Activated naive CD8-positive, alpha-beta T cell treated with anti-CD3 and anti-CD28 coated beads for 36 hours (primary cell): ENCODE measurements at places on chromosomes 12 and 14.

- H3K4me1 ChIP-seq, result peaks cover 5% of the 10 kb centered on the region
- H3K27me3 ChIP-seq, result no peaks in the 10 kb centered on the region
- H3K27ac ChIP-seq, result no peak overlapping the region
- DNase-seq, result no peak
- H3K4me3 ChIP-seq, result no peak overlapping the region
Observed at GRCh38 chr12:106442575-106442974, 85.0 kb downstream of the POLR3B start.

DNA sequence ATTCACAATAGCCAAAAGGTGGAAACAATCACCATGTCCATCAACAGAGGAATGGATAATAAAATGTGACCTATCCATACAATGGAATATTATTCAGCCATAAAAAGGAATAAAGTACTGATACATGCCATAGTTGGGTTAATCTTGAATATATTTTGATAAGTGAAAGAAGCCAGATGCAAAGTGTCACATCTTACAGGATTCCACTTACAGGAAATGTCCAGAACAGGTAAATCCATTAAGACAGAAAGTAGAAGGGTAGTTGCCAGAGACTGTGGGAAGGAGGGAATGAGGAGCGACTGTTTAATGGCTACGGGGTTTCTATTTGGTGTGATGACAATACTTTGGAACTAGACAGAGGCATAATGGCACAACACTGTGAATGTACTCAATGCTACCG lies 171.6 kb downstream of the KSR2 start:
- no peak overlapping the region for H3K27ac ChIP-seq
- no peak for DNase-seq
- no peaks in the 10 kb centered on the region for H3K4me1 ChIP-seq
- H3K36me3 ChIP-seq, result no peaks in the 10 kb centered on the region
- no peak overlapping the region for H3K4me3 ChIP-seq
- H3K27me3 ChIP-seq, result peaks cover 9% of the 10 kb centered on the region

DNA sequence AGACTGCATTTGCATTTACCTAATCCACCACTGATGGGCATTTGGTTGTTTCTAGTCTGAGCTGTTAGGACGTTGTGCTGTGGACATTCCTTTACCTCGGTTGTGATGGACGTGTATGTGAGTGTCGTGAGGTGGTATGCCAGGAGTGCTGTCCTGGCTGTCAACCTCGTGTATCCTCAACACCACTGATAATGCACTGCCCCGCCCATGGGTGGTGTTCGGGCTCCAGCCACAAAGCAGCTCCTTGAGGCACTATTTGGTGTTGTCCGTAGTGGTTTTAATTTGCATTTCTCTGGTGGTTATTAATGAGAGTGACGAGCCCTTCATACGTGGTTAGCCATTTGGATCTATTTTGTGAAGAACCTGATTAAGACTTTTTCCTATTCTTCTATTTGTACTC lies 87.6 kb downstream of the PPP2R5C start:
- no peaks in the 10 kb centered on the region for H3K27me3 ChIP-seq
- H3K4me1 ChIP-seq, result peaks cover 77% of the 10 kb centered on the region
- DNase-seq, result no peak
- H3K36me3 ChIP-seq, result peaks cover 9% of the 10 kb centered on the region
- no peak overlapping the region for H3K27ac ChIP-seq

DNA sequence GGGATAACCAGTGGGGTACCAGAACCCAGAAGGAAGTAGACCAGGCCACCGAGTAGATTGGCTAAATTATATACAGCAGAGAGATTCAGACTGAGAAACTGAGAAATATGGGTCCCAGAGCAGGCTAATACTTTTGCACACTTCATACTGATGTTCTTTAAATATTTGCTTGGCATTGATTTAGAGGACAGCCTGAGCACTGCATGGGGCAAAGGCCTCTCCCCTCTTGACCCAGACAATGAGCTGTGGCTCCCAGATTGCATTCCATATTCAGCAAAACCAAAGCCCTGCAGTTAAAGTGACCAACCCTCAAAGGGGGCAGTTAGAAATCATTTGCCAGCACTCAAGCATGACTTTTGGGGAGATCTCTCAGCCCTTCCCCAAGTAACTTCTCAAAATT lies 279.2 kb downstream of the SUDS3 start:
- H3K36me3 ChIP-seq, result no peaks in the 10 kb centered on the region
- H3K27me3 ChIP-seq, result no peaks in the 10 kb centered on the region
- no peaks in the 10 kb centered on the region for H3K4me1 ChIP-seq
- H3K4me3 ChIP-seq, result no peak overlapping the region
- DNase-seq, result no peak

DNA sequence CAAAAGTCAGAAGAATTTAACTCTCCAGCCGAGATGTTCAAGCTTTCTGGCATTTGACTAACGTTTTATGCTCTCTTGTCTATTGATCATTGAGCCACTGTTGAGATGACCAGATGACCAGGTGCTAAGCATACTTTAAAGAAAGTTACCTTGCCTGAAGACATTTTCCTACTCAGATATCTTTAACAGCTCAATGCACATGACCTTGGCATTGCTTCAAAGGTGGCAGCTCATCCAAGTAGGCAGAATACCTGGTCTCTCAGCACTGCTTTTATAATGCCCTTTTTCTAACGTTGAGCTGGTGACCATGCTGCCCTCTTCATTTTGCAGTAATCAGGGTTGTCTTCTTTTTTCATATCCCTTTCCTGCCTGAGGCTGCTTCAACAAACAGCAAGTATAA lies 358.1 kb downstream of the RAD51B start:
- no peak for DNase-seq
- H3K36me3 ChIP-seq, result peaks cover 3% of the 10 kb centered on the region
- H3K27me3 ChIP-seq, result no peaks in the 10 kb centered on the region
- H3K4me1 ChIP-seq, result peaks cover 22% of the 10 kb centered on the region

DNA sequence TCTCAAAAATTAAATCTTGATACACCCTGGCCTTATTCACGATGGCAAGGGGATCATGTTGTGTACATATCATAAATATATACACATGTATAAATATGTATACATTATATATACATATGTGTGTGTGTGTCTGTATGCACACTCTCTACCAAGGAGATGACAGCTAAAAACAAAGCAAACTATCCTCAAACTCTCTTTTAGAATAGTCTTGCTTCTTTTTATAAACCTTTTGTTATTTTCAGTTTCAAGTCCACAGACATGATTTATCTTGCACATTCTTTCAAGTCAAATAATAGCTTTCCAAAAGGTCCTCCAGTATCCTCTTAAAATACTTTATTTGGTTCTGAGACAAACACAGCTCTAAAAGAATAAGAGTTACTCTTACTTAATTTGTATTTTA lies 8.4 kb downstream of the ANO6 start:
- no peak for DNase-seq
- H3K27ac ChIP-seq, result no peak overlapping the region
- peaks cover 14% of the 10 kb centered on the region for H3K36me3 ChIP-seq
- H3K4me1 ChIP-seq, result peaks cover 24% of the 10 kb centered on the region
- H3K4me3 ChIP-seq, result no peak overlapping the region

- peaks cover 40% of the 10 kb centered on the region for H3K4me1 ChIP-seq
- H3K27me3 ChIP-seq, result no peaks in the 10 kb centered on the region
- no peak overlapping the region for H3K4me3 ChIP-seq
- DNase-seq, result no peak
Observed at GRCh38 chr12:118334241-118334640, 38.5 kb downstream of the TAOK3 start.

DNA sequence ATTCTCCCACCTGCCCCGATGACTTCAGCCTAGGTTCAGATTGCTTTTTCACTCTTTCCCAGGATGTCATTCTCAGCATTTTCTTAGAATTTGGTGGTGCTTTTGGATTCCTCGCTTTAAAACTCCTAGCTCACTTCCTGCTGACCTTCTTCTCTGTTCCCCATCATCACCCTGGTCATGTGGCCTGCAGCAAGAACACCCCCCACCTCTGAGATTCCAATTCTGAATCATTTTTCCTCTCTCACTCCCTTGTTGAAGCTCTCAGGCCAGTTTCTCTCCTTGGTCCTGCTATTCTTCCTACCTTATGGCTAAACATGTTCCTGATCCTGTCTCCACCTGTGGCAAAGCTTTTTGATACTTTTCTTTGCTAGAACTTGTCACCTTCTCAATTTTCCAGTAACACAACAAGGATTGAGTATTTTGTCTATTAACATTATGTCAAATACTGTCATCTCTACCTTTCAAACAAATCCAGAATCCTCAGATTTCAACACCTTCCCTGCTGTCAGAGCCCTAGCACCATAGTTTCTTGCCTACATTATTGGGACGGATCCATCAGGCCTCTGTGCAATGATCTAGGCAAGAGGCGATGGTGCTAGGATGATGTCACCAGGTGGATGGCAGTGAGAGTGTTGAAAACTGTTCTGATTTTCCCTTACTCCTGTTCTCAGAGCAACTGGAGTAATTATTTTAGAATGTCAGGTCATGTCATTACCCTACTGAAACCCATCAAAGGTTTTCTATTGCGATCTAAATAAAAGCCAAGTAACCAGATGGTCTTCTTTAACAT lies 233.7 kb downstream of the MON2 start:
- DNase-seq, result no peak
- H3K4me1 ChIP-seq, result peaks cover 19% of the 10 kb centered on the region
- H3K27me3 ChIP-seq, result peaks cover 8% of the 10 kb centered on the region
- H3K4me3 ChIP-seq, result no peak overlapping the region
- no peak overlapping the region for H3K27ac ChIP-seq
- H3K36me3 ChIP-seq, result no peaks in the 10 kb centered on the region

DNA sequence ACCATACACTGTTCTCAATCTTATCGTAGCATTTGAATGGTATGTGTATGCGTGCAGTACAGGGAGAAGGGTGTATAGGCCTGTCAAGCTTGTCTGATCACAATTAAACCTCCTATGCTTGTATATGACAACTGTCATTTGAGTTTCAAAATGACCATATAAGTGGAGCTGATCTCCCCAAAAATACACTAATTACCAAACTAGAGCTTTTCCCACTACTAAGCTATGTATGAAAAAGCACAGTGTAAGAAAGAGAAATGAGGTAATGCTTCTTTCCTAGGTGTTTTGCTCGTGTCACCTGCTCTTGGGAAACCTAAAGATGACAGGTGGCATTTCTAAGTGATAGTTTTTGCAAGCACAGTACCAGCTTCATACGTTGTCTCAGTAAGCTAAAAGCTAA lies 1.1 kb upstream of the STK38L start:
- no peak for DNase-seq
- H3K27me3 ChIP-seq, result no peaks in the 10 kb centered on the region
- H3K4me3 ChIP-seq, result no peak overlapping the region

DNA sequence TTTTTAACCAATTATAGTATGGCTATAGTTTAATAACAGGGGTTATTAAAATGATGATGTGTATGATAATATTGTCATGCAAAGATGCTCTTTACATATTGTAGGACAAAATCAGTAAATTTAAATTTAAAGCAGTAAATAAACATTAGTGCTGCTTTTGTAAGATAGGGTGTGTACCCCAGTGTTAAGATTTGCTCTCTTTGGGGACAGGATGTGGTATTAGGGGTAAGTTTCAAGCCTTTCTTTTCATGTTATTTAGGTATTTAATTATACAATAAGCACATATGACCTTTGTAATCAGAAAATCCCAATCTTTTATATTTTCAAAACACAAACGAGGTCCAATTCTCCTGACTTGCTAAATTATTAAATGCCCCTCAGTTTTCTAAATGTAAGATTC lies 39.7 kb upstream of the RPH3A start:
- H3K4me3 ChIP-seq, result no peak overlapping the region
- DNase-seq, result no peak
- H3K27ac ChIP-seq, result no peak overlapping the region
- H3K4me1 ChIP-seq, result no peaks in the 10 kb centered on the region
- H3K36me3 ChIP-seq, result no peaks in the 10 kb centered on the region

DNA sequence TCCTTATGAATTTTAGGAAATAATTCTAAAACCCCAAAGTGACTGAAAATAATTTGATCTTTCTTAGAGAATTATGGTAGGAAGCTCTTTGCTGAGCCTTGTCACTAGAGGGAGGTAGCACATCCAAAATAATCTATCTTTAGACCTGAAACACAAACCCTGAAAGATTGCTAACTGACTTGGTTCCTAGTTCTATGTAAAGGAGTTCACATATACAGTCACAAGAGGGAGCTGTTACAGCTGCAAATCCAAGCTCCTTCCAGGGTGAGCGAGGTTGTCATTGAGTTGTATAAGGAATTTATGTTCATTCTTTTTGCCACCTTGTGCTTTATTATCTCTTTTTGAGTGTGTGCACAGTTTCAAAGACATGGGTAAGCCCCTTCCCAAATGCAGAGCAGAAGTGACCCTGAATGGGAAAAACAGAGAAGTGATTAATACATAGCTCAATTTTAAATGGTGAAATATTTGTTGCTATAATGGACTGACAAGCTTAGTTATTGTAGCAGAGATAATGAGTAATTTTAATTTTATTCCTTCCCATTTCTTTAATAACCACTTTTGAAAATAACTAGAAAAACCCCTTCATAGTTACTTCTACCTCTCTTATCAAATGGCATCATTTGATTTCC lies 387.9 kb downstream of the DAD1 start:
- H3K27ac ChIP-seq, result peak overlapping the region; percentile 12
- H3K4me1 ChIP-seq, result peaks cover 3% of the 10 kb centered on the region
- no peaks in the 10 kb centered on the region for H3K36me3 ChIP-seq
- peak overlapping the region; percentile 32 for H3K4me3 ChIP-seq
- DNase-seq, result no peak
- no peaks in the 10 kb centered on the region for H3K27me3 ChIP-seq

DNA sequence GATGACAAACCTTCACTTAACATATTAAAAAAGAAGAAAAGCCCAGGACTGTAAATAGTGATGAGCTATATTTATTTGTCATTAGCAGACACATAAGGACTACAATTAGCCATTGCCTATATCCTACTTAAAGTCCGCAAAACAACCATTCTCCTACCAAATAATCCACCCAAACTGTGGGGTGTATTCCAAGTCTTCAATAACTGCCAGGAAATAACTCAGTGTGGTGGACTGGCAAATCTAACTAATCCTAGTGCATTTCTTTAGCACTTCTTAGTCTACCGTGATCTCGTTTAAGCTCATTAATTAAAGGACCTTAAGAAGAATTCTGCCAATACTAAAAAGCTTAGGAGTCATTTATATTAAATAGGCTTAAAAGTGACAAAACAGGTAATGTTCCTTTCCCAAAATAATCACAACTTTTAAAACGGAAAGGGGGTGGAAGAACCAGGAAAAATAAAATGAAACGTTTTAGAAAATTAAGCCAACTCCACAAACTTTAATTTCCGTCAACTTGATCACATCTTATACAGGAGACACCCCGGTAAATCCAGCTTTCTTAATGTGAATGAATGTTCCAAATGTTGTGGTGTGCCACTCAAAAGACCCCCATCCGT lies 1.8 kb downstream of the NOVA1 start:
- H3K4me3 ChIP-seq, result peak overlapping the region; percentile 58
- H3K27me3 ChIP-seq, result peaks cover 51% of the 10 kb centered on the region
- DNase-seq, result no peak

- no peaks in the 10 kb centered on the region for H3K36me3 ChIP-seq
- H3K4me3 ChIP-seq, result no peak overlapping the region
- peak; percentile 29 for DNase-seq
- H3K27me3 ChIP-seq, result peaks cover 8% of the 10 kb centered on the region
Observed at GRCh38 chr12:54596526-54596946, 8.1 kb upstream of the PPP1R1A start.
